ENCODE measurements at places on chromosomes 12 and 14. TPM values are rescaled to one million over a fixed set of nuclear protein-coding genes. Genes with fewer than 3 reads are reported as not detected.

The EML5 gene
- total RNA-seq, result under 0.01 TPM

The WNT1 gene
- total RNA-seq, result not detected

The TMPRSS12 gene
- not detected for total RNA-seq

The KERA gene
- not detected for total RNA-seq

The GLIPR1L2 gene
- 0.71 TPM for total RNA-seq

The C12orf60 gene
- total RNA-seq, result 0.74 TPM

The ARHGDIB gene
- total RNA-seq, result 1.1 TPM

The AQP6 gene
- total RNA-seq, result under 0.01 TPM

The C3AR1 gene
- total RNA-seq, result 0.18 TPM

The KRT7 gene
- total RNA-seq, result 16.1 TPM

The CLEC4D gene
- total RNA-seq, result not detected
